AG10803 (cell line): ENCODE measurements at places on chromosomes 4 and X.

- no peak for DNase-seq
Measured at GRCh38 chrX:41720125-41720779, 3.7 kb upstream of the GPR82 start.

GRCh38 chr4:10655968-10656367 is 28.6 kb downstream of the CLNK start:
- peak; percentile 24 for DNase-seq

DNA sequence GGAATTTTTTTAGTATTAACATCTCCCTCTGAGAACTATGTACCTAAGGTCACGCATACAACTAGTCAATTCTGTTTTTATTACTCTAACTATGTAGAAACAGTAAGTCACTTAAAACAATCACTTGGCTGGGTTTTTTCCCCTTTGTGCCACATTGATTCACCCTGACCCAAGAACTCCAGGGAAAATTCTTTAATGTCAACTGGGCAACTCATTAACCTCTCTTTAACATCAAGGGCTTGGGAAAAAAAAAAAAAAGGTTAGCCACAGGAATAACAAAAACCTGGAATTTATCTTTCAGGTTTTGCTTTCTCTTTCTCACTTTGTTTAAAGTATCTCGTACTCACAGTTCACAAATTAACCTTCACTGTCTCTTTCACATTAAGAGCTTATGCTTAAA is 8.1 kb downstream of the RPL9 start:
- DNase-seq, result no peak

DNA sequence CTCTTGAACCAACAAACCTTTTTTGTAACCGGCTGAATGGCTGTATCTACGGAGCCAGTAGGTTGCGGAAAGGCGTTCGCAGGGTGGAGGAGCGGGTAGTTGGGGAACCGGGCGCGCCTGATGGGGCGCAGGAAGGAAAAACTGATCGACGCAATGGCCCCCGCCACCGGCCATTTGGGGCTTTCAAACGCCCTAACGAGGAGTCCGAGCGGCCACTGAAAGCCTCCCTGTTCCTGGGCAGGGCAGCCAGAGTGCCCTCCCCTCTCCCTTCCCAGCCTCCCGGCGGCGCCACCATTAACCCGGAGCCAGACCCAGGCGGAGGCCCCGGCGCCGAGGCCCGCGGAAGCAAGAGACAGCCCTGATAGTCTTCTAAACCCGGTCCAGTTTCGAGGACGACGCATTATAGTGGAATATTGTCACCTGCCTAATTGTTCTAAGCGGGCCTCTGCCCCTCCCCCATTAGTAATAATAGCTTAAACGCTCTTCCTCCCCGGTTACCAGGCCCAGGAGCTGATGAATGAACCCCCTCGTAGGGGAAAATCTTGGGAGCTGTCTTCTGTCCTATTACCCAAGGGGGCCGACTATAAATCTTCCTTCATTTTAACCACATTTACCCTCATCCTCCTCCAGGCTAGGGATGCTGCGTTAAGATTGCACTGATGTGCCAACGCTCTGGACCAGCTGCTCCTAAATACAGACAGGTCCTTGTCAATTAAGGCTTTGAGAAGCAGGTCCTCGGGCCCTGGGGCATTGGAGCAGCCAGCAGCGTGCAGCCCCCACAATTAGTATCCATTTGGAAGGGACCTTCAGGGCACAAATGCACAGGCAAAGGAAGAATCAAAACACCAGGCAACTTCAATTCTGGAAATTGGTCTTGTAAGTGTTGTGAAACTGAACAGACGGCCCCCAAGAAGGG is 61.6 kb upstream of the TMEM33 start:
- no peak for DNase-seq

DNA sequence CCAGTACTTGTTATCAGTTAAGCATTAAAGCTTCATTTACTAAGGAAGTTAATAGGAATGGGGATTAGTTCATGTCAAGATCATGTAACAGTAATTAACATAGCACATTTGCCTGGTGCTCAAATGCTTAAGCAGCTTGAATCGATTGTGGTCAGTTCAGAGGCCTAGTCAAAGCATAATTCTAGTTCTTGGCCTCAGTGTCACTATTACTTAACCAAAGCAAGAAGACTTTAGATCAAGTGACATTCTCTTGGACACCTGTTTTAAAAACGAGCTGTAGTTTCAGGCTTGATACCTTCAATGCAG is 115.2 kb upstream of the BMPR1B start:
- peak; percentile 65 for DNase-seq

GRCh38 chr4:113547487-113548042 is 214.0 kb downstream of the CAMK2D start:
- DNase-seq, result peak; percentile 95

DNA sequence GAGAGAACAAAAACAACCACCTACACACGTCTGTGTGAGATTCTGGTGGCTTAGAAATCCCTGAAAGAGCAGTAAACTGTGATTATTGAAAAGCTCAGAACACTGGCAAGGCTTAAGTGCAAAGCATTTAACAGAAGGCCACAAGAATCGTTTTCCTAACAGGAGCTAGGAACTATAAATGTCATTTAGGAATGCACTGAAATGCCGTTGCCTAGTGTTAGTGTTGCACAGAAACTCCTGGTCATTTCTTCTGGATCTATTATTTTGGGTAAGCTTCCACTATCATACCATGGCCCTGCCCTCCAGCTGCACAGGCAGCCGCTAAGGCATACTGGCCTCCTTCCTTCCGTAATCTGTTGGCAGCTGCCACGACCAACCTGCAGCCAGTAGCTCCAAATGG is 923.2 kb downstream of the NLGN4X start:
- DNase-seq, result no peak

GRCh38 chrX:17669458-17669857 is 67.8 kb upstream of the SCML1 start:
- DNase-seq, result no peak

DNA sequence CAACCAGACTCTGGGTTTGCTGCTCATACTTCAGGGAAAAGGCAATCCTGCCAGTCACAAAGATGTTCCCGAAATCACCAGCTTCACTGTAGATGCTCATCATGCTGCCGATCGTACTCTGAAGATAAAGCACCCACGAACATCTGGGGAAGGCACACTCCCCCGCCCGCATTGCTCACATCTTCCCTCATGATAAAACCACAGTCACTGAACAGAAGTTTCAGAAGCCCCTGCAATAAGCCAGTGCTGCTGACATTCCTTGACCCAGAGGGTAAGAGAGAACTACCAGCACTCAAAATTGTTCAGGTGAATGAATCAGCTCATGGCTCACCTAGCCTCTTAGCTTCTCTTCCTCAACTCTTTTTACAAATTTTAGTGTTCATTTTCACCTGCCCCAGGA is 43.1 kb downstream of the SRPX2 start:
- DNase-seq, result no peak

GRCh38 chr4:5823542-5824211 is 69.2 kb downstream of the CRMP1 start:
- no peak for DNase-seq

- no peak for DNase-seq
Measured at GRCh38 chrX:37782359-37782758, 2.5 kb downstream of the CYBB start.

DNA sequence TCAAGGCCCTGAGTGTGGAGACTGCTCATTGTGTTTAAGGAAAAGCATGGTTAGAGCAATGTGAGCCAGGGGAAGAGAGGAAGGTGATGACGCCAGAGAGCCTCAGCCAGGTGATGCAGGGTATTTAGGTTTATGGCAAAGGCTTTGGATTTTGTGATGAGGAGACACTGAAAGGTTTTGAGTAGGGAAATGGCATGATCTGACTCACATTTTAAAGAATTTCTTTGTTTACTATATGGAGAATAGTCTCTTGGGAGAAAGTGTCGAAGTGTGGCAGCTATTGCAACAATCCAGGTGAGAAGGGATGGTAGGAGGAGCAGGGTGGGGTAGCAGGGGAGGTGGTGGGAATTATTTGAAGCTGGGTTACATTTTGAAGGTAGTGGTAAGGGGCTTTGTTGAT is 293.4 kb upstream of the IGFBP7 start:
- no peak for DNase-seq

GRCh38 chr4:116925900-116926457 is 159.4 kb downstream of the TRAM1L1 start:
- no peak for DNase-seq

- no peak for DNase-seq
Measured at GRCh38 chr4:150321113-150321512, 242.9 kb downstream of the DCLK2 start.

DNA sequence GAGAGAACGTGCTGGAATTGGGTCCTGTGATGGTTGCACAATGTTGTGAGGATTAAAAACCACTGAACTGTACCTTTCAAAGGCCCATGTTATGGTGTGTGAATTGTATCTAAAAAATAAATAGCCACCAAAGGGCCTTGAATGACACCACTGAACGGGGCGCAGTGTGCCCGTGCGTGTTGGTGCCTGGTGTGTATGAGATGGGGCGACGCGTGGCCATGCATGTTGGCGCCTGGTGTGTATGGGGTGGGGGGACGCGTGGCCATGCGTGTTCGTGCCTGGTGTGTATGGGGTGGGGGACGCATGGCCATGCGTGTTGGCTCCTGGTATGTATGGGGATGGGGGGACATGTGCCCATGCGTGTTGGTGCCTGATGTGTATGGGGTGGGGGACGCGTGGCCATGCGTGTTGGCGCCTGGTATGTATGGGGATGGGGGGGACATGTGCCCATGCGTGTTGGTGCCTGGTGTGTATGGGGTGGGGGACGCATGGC is 66.6 kb upstream of the HELT start:
- no peak for DNase-seq

DNA sequence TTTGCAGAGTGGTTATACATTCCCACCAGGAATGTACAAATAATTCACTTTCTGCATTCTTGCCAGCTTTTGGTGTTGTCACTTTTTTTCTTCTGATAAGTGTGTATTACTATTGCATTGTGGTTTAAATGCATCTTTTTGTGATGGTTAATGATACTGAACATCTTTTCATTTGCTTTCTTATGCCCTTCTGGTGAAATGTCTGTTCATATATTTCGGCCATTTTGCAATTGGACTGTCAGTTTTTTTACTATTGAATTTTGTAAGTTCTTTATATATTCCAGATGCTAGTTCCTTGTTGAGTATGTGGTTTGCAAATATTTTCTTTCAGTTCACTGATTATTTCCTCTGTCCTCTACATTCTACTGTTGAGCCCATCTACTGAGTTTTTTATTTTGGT is 19.4 kb upstream of the BMP2K start:
- peak; percentile 71 for DNase-seq

DNA sequence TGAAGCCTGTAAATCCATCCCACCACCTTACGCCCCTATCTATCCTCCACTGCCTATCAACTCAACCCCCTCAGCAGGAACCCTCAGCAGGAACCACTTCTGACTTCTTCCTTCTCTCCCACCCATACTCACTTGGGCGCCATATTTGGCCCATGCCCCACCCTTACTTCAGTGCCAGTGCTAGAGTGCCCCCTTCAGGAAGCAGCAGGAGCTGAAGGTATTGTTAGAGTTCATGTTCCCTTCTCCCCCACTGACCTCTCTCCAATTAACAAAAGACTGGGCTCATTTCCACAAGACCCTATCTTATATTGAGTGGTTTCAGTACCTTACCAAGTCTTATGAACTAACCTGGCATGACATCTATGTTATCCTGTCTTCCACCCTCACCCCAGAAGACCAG is 363.1 kb upstream of the SLIT2 start:
- no peak for DNase-seq

DNA sequence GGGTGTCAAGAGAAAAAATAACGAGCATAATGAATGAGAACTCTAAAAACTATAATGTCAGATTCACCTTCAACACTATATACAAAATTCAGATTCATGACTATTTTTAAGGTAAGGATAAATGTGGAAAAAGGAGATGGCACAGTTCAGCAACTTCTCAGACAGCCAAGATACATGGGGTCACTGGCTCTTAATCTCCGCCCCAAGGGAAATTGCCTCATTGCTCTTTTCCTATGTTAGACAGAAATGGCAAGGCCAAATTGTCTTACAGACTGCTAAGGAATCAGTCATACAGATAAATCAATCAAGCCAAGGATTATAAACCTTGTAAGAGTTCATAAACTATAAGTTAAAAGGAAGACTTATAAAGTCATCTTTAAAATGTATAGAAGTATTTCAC is 183.4 kb downstream of the OPHN1 start:
- no peak for DNase-seq

DNA sequence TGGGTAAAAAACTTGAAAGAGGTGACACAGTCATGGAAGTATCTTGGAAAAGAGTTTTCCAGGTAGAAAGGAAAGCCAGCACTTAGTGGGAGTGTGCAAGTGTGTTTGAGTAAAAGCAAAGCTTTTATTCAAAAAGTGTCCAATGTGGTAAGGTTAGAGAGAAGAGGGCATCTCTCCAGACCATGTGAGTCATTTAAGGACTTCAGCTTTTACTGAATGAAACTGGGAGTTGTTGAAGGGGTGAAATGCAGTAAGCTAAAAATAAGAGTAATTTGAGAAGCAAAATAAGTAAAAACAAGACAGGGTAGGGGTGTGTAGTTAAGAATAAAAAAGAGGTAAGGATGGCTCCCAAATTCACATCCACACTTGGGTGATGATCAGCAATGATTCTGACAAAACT is 238.9 kb downstream of the SLC7A11 start:
- peak; percentile 51 for DNase-seq

DNA sequence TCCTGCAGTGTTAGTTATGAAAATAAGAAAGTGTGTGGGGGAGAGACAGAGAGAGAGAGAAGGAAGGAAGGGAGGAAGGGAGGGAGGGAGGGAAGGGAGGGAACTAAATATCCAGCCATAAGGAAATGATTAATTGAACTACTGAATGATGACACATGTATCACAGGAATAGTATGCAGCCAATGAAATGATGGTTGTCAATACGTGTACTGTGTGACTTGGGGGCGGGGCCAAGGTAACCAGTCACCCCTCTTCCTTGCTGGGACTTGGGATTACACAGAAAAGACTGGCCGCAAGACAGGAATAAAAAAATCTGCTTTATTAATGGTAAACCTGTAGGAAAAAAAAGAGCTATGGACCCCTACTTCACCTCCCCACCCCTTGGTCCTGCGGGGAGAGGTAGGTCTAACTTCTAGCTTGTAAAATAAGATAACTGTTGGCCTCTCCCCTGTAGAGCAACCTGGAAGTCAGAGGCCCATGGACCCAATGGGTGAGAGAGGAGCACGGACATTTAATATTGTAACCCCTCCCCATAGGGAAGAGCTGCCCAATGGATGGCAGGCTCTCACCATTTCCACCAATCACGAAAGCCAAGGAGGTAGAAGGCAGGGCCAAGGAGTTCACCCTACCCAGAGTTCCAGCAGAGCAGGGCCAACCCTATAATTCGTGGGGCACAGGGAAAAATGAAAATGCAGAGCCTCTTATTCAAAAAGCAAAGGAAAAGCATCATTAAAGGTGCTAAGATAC is 7.4 kb downstream of the PPP2R2C start:
- DNase-seq, result no peak

GRCh38 chr4:102344520-102344953 is 745 bp downstream of the SLC39A8 start:
- peak; percentile 20 for DNase-seq

- no peak for DNase-seq
Measured at GRCh38 chr4:55311792-55312488, 34.1 kb upstream of the SRD5A3 start.
